ENCODE measurements at places on chromosomes 7 and 10. TPM values are rescaled to one million over a fixed set of nuclear protein-coding genes. Genes with fewer than 3 reads are reported as not detected.

Gene MYO1G
- total RNA-seq: 0.77 TPM

Gene TMEM236
- 0.66 TPM for total RNA-seq

DNA sequence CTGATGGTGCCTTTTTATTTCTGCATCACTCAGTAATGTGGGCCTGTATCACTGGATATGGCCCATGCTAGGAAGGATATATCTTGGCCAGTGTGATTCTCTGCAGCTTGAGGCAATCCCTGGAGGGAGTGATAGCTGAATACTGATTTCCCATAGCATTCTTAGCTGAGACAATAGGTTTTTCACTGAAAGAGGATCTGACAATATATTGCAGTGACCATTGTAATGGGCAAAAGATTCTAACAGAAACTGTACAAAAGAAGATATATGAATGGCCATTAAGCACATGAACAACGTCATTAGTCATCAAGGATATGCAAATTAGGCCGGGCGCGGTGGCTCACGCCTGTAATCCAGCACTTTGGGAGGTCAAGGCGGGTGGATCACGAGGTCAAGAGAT lies 117.8 kb downstream of the KAT6B start:
- H3K27ac ChIP-seq: no peak overlapping the region
- H3K36me3 ChIP-seq: no peaks in the 10 kb centered on the region
- H3K4me3 ChIP-seq: no peak overlapping the region
- peaks cover 27% of the 10 kb centered on the region for H3K4me1 ChIP-seq
- H3K27me3 ChIP-seq: no peaks in the 10 kb centered on the region

DNA sequence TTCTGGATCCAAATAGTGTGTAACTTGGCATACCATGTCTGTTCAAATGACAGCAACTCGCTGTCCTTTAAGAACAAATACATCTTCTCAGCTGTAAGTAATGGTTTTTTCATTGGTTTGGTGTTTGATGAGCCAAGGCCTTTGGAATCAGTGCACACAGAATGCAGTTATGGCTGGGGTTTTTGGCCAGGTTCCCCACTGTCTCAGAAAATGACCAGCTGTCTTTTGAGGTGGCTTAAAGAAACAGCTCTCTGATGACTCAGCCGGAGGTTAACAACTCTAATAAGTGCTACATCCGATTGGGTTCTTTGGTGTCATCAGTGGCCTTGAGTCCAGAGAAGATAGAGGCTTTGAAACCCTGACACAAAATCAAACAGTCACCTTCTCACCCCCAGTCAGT lies 688.4 kb downstream of the REEP3 start:
- no peaks in the 10 kb centered on the region for H3K4me1 ChIP-seq
- peak; percentile 26 for DNase-seq
- H3K27ac ChIP-seq: peak overlapping the region; percentile 53
- no peak overlapping the region for H3K4me3 ChIP-seq
- H3K36me3 ChIP-seq: no peaks in the 10 kb centered on the region

DNA sequence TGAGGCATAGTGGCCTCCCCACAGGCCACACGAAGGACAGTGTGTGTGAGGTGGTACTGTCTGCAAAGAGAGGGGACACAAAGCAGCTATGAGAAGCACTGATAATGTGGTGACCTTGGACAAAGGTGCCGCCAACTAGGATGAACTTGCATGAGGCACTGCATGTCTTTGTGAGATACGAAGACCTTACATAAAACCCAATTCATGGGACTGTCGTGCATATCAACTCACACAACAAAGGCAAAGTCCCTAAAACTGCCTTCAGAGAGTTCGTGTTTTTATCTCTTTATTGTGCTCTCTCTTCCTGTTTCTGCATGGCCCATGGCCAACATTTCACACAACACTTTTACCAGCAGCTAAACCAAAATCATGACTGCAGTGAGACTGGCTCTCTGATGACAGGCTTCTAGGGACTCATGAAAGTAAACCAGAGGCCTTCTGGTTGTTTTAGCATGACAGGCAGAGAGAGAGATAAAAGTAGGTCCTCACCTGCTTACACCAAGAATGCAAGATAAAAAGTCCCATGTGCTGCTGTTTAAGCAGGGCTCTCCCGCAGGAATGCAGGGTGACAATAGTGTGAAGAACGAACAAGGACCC lies 347.8 kb downstream of the ELMO1 start:
- no peaks in the 10 kb centered on the region for H3K27me3 ChIP-seq
- H3K27ac ChIP-seq: no peak overlapping the region
- H3K4me3 ChIP-seq: no peak overlapping the region

GRCh38 chr7:137001041-137001440 lies 132.6 kb downstream of the CHRM2 start:
- DNase-seq: no peak
- peaks cover 44% of the 10 kb centered on the region for H3K4me1 ChIP-seq
- no peaks in the 10 kb centered on the region for H3K36me3 ChIP-seq
- H3K4me3 ChIP-seq: no peak overlapping the region
- no peak overlapping the region for H3K27ac ChIP-seq

DNA sequence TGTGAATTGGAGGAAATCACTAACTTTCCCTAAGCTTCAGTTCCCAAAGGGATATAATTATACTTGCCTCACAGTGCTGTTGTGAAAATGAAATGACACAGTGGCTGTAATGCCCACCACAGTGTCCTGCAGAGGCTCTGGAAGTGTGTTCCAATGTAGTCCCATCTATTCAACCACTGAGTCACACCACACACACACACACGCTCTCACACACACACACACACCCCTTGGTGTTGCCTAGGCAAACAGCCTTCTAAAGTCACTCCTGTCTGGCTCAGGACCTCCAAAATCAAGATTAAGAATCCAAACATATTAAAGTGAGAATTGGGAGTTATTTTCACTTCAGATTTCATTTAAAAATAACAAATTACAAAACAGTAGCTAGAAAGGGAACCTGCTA lies 73.3 kb downstream of the NRCAM start:
- peaks cover 8% of the 10 kb centered on the region for H3K27me3 ChIP-seq
- H3K36me3 ChIP-seq: no peaks in the 10 kb centered on the region
- no peak for DNase-seq
- H3K4me1 ChIP-seq: no peaks in the 10 kb centered on the region
- H3K27ac ChIP-seq: no peak overlapping the region
- no peak overlapping the region for H3K4me3 ChIP-seq

DNA sequence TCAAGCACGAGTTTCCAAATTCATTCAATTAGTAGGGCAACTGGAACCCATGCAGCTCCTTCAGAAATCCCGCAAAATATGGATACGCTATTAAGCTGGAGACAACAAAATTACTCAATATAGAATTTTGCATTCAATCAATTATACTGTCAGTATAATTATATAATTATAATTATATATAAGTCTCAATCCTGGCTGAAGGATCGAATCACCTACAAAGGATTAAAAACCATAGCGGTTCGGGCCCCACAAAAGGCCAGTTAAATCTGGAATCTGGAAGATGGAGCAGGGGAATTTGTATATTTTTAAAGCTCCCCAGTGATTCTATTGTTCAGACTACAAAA lies 55.7 kb downstream of the FHIP2A start:
- H3K4me3 ChIP-seq: no peak overlapping the region
- H3K27ac ChIP-seq: no peak overlapping the region
- H3K36me3 ChIP-seq: no peaks in the 10 kb centered on the region
- H3K27me3 ChIP-seq: peaks cover 7% of the 10 kb centered on the region

DNA sequence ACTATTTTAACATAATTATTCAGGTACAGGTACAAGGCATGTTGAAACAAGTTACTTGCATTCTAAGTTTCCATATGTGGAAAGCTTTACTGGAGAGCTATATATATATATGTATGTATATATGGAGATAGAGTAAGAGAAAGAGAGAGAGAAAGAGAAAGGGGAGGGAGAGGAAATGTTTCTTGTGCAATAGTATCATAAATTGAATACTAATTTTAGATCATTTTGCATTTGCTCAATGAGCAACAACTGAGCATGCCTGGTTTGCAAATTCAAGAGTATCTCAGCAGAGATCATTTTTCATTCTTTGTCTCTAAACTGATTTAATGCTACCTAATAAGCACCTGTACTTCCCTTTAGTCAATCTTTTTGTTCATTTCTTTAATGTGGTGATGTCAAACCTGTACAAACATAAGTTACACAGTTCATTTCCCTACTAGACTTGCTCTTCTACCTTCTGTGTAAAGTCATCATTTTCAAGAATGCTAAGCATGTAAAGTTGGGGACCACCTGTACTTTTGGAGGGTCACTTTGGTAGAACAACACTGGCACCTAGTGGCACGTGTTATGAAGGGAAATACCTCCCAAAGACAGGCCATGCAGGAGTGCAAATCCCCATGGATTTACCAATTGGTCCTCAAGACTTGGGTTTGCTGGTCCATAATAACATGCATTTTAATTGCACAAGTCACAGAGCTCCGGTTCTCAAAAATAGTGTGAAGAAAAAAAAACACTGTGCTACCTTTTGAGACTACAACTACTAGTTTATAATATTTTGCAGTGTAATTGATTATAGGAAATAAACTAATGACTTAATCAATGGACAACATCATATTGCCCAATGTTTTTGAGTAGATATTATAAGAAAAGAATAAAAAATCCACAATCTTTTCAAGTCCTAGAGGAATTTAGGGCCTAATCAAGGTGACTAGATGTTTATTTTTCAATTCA lies 431.2 kb upstream of the IGFBP3 start:
- no peaks in the 10 kb centered on the region for H3K36me3 ChIP-seq
- no peak for DNase-seq
- no peaks in the 10 kb centered on the region for H3K27me3 ChIP-seq
- H3K4me1 ChIP-seq: no peaks in the 10 kb centered on the region
- H3K4me3 ChIP-seq: no peak overlapping the region

- H3K36me3 ChIP-seq: no peaks in the 10 kb centered on the region
- H3K4me3 ChIP-seq: no peak overlapping the region
- no peak overlapping the region for H3K27ac ChIP-seq
- no peaks in the 10 kb centered on the region for H3K27me3 ChIP-seq
- peaks cover 75% of the 10 kb centered on the region for H3K4me1 ChIP-seq
Observed at GRCh38 chr7:148719753-148720152, 21.1 kb downstream of the CUL1 start.

- H3K4me1 ChIP-seq: no peaks in the 10 kb centered on the region
- no peaks in the 10 kb centered on the region for H3K27me3 ChIP-seq
- no peak for DNase-seq
- no peak overlapping the region for H3K4me3 ChIP-seq
Observed at GRCh38 chr10:78991187-78991586, 77.6 kb upstream of the ZMIZ1 start.

DNA sequence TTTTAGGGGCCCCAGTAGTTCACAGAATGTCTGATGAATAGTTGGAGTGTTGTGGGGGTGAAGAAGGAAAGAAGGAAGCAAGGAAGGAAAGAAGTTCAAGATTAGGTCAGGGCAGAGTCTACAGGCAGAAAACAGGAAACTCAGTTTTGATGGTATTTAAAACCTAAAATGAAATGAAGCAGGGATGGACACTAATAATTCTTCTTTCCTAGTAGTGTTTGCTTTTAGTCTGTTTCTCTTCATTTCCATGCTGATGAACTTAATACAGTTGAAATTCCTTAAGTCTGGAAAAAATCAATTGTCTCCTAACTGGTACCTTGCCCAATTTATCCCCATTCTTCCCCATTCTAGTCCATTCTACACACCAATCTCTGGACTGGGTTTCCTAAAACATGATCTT lies 59.0 kb upstream of the GSAP start:
- H3K4me1 ChIP-seq: no peaks in the 10 kb centered on the region
- H3K27ac ChIP-seq: no peak overlapping the region
- no peak overlapping the region for H3K4me3 ChIP-seq
- H3K27me3 ChIP-seq: no peaks in the 10 kb centered on the region

DNA sequence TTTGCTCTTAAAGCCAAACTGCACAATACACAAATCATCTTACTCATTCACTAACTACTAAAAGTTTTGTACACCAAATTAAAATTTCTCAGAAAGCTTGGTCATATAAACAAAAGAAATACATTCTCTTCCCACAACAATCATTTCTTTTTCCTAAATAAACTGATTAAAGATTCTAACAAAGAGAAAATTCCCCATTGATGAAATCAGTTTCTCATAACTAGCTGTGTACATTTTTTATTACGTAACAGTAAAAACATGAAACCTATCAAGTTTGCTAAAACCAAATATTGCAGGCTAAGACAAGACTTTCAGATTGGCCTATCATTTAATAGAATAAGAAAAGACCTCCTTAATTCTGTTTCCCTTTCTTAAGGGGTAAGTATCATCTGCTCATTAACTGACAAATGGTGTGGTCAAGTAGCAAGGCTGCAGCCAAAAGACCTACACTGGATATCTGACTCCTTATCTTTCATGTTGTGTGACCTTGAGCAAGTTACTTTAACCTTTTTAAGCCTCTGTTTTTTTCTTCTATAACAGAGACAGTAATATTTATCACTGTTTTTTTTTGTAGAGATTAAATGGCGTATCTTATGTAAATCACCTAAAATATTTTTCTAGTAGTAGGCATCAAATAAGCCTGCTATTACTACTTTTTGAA lies 22.4 kb downstream of the NAMPT start:
- no peaks in the 10 kb centered on the region for H3K27me3 ChIP-seq
- no peak for DNase-seq
- no peak overlapping the region for H3K27ac ChIP-seq
- H3K36me3 ChIP-seq: peaks cover 87% of the 10 kb centered on the region
- H3K4me1 ChIP-seq: peaks cover 25% of the 10 kb centered on the region

DNA sequence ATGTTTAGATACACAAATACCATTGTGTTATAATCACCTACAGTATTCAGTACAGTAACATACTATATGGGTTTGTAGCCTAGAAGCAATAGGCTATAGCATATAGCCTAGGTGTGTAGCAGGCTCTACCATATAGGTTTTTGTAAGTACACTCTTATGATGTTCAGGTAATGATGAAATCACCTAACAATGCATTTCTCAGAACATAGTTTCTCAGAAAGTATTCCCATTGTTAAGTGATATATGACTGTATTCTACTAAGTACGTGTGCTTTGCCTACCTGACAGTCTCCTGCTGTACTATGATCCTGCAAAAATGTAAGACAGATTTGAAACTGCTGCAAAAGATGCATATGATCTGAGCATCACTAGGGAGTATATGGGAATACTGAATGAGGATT lies 137.9 kb downstream of the JAZF1 start:
- H3K27ac ChIP-seq: no peak overlapping the region
- H3K27me3 ChIP-seq: no peaks in the 10 kb centered on the region
- DNase-seq: no peak
- no peak overlapping the region for H3K4me3 ChIP-seq
- no peaks in the 10 kb centered on the region for H3K36me3 ChIP-seq
- peaks cover under 1% of the 10 kb centered on the region for H3K4me1 ChIP-seq

DNA sequence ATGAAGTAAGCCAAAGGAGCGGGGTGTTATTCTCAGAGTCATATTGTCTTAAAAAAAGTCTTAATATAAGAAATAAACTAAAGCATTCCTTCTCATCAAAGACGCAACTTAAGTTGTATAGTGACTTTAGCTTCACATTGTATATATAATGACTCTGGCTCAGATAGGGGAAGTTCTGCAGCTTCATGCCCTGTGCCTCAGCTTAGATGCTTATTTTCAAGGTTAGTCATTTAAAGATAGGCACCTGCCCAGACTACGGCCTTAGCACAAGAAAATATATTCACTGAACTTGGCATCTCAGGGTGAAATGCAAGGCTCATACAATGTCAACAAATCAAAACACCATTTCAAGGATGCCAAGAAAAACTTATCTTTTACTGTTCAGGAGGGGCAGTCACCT lies 52.8 kb upstream of the DNAJB12 start:
- no peaks in the 10 kb centered on the region for H3K27me3 ChIP-seq
- H3K27ac ChIP-seq: no peak overlapping the region

GRCh38 chr10:72784551-72785351 lies 92.8 kb downstream of the MCU start:
- peaks cover 32% of the 10 kb centered on the region for H3K4me1 ChIP-seq
- H3K27ac ChIP-seq: peak overlapping the region; percentile 36
- peak; percentile 40 for DNase-seq
- no peaks in the 10 kb centered on the region for H3K27me3 ChIP-seq
- H3K36me3 ChIP-seq: no peaks in the 10 kb centered on the region

- no peaks in the 10 kb centered on the region for H3K4me1 ChIP-seq
- no peak overlapping the region for H3K27ac ChIP-seq
- H3K4me3 ChIP-seq: no peak overlapping the region
- no peaks in the 10 kb centered on the region for H3K27me3 ChIP-seq
- DNase-seq: no peak
Observed at GRCh38 chr10:121956111-121957061, 18.6 kb downstream of the NSMCE4A start.

All from left ventricle myocardium inferior (tissue), 1 donor.